ENCODE measurements at places on chromosomes 4 and X.
A peak's percentile ranks its signal among the peaks of the same experiment; 100 is the strongest.

GRCh38 chr4:87932718-87933141 lies 42.8 kb upstream of the SPP1 start:
- DNase-seq, result no peak

DNA sequence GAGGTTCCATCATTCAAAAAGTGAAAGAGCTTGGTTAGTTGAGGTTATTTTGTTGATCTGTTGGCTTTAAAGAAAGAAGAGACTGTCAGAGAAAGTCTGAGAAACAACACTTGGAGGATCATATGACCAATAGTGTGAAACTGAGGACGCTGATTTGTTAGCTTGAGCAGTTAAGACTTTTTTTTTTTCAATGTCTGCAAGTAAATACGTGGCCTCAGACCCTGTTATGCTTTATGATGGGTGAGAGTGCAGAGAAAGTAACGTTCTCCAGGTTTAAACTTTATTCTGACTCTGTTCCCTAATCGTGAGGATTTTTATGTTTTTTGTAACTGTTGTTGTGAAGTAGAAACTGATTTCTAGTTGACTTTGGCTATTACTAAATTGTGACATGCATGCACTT lies 45.9 kb downstream of the GAB1 start:
- no peak for DNase-seq

DNA sequence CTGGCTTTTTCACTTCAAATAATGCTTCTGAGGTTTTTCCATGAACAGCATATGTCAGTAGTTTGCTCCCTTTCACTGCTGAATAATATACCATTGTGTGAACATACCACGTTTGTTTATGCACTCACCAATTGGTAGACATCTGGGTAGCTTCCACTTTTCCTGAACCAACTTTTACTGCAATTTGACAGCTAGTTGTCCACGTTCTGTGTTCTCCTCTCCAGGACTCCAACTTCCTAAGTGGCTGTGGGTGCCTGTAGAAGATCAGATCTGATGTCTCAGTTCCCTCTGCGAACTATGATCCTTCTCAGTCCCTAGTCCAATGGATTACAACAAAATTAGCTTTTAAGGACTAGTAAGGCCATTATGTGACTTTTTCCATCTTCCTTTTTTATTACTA lies 64.7 kb upstream of the PTCHD1 start:
- DNase-seq, result no peak

- DNase-seq, result peak; percentile 46
Measured at GRCh38 chr4:88005076-88005475, 2.4 kb upstream of the PKD2 start.

GRCh38 chr4:139619644-139620043 lies 46.0 kb upstream of the MGST2 start:
- DNase-seq, result no peak

GRCh38 chrX:100083211-100083610 lies 326.9 kb downstream of the PCDH19 start:
- no peak for DNase-seq

DNA sequence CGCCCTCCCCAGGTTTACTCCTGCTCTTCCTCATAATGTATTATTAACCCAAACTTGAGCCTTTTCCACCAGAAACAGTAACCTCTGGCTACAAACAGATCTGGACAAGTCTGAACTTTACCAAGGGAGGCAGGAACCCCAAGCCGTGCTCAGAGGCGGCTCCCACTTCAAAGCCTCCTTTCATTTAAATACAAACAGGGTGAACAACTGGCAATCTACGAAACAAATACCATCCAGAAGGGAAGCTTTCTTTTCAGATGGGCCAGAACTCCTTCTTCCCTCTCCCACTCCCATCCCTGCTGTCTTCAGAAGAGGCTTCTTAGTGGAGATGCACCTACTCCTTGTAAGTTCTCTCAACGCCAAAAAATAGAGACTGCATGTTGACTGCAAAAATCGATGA lies 2.1 kb upstream of the GPC4 start:
- no peak for DNase-seq

GRCh38 chr4:30245140-30245539 lies 475.0 kb upstream of the PCDH7 start:
- DNase-seq, result no peak

GRCh38 chrX:2862404-2862803 lies 33.7 kb downstream of the GYG2 start:
- no peak for DNase-seq

DNA sequence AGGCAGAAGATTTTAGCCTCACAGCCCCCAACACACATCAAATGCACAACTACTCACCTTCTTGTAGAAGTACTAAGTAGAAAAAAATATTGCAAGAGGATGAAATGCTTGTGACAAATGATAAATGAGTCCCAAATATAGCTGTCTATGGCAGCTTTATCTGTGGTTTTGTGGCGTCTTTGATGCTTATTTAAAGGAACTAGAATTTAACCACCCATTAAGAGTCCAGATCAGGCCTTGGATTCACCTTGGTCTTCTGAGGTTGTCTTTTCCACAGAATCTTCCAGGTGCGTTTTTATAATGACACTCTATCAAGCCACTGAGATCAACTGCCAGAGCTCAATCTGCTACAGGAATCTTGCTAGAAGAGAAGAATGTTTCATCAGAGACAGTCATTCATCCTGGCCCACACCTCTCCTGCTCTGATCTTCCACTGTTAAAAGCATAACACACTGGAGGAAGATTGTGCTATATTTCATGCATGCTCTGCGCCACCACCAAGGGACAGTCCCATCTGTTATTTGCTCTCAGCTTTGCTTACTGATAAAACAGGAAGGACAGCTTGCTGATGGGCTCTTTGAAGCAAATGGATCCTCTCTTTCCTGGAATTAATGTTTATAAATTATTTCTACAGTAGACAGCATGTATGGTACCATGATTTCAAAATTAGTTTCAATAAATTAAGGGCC lies 144.1 kb downstream of the SLC7A11 start:
- DNase-seq, result no peak

- DNase-seq, result no peak
Measured at GRCh38 chrX:46341767-46342322, 203.4 kb downstream of the ZNF674 start.

DNA sequence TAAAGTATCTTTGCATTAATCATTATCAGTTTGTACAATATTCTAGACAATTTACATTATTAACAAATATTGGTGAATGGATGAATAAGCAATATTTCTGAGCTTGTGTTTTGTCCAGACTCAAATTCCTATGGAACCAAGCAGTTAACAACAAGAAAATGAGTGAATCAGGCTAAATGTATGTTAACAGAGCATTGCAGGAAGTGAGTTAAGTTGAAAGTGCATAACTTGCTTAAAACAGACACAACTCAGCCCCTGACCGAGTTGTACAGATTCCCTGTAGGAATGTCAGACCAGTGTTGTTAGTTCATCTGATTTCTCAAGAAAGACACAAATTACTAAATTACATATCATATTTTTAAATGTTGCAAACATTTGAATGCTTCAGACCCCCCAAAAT lies 23.7 kb upstream of the CSN1S1 start:
- DNase-seq, result no peak

DNA sequence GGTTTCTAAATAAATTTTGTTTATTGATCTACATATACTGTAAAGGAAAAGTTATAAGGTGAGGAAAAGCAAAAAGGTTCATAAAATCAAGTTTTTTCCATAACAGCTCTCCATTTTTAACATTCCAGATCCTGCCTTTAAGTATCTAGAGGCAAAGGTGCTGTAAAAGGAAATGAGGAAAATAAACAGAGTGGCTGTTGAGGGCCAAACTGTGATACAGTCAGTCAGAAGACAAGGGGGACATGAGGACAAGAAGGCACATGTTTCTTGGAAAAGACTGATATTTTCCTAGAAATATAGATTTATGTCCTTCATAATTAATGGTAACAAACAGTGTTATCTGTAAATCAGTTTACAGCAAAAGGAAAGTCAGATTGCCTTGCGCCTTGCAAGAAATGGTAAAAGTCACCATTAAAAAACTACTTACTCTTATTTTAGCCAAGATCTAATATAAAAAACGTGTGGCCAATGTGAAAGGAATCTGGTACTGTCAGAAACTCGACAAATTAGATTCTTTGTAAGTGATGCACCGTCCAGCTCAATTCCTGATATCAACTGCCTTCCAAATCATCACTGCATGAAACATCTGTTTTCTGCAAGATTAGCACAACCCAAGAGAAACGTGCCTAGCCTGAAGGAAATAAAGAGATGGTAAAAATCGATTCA lies 34.0 kb upstream of the VEGFD start:
- no peak for DNase-seq

GRCh38 chr4:104860238-104861123 lies 286.2 kb upstream of the TET2 start:
- DNase-seq, result peak; percentile 46

DNA sequence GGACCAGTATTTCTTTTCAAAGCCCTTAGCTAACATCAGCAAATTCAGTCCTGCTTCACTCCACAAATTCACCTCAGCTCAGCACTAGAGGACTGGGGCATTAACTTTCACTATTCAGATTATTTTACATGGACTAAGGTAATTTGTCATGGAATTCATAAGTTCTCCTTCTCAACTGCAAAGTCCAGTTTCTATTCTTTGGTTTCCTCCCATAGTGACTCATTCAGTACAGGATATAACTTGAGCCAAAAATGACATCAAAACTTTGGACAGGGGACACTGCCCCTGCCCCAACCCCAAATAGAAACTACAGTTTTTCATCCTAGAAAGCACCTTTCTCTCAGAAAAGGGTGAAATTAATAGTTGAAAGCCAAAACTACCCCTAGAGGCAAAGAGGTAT lies 52.7 kb downstream of the COX7B2 start:
- DNase-seq, result no peak

- no peak for DNase-seq
Measured at GRCh38 chr4:101944649-101945048, 154.1 kb downstream of the BANK1 start.

DNA sequence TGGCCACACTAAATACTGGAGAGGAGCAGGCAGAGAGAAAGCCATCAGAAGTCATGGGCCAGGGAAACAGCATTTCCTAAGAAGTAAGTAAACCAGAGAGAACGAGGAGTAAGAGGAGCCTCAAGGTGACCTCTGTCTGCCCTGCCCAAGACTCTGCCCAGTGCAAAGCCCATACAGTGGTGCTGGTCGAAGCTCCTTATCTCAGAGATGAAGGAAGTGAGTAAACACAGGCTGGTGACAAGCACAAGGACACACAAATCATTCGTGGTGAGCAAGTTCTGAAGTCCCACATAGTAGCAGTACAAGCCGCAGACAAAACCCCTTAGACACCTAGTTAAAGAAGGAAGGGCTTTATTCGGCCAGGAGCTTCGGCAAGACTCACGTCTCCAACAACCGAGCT lies 62.7 kb downstream of the DCTD start:
- no peak for DNase-seq

GRCh38 chrX:47746446-47746845 lies 87.5 kb upstream of the UXT start:
- no peak for DNase-seq

GRCh38 chr4:101345596-101346350 lies 1.6 kb downstream of the PPP3CA start:
- DNase-seq, result peak; percentile 88

DNA sequence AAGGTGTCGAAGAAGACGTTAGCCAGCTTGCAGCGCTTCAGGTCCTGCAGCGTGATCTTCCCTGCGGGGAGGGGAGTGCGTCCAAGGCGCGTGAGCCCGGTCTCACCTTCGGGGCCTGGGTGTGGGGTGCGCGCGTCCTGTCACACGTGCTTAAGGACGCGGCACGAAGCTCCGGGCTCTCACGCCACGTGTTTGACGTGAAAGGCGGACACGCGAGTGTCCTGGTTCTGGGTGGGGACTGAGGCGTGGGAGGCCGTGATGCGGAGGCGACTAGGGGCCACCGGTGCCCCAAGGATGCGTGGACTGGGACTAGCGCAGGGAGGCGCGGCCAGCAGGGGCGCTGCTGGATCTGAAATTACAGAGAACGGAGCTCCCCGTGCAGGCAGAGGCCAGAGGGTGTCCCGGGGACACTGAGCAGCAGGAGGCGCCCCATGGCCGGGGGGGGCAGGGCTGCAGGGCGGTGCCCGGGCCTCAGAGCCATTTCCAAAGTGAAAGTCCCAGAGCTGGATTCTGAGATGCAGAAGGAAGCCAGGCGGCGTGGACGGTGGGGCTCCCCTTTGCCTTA lies 20.3 kb upstream of the GTPBP6 start:
- no peak for DNase-seq

GRCh38 chr4:119730671-119730950 lies 102.0 kb upstream of the PDE5A start:
- DNase-seq, result no peak

GRCh38 chr4:36128689-36129088 lies 115.6 kb downstream of the ARAP2 start:
- DNase-seq, result no peak

DNA sequence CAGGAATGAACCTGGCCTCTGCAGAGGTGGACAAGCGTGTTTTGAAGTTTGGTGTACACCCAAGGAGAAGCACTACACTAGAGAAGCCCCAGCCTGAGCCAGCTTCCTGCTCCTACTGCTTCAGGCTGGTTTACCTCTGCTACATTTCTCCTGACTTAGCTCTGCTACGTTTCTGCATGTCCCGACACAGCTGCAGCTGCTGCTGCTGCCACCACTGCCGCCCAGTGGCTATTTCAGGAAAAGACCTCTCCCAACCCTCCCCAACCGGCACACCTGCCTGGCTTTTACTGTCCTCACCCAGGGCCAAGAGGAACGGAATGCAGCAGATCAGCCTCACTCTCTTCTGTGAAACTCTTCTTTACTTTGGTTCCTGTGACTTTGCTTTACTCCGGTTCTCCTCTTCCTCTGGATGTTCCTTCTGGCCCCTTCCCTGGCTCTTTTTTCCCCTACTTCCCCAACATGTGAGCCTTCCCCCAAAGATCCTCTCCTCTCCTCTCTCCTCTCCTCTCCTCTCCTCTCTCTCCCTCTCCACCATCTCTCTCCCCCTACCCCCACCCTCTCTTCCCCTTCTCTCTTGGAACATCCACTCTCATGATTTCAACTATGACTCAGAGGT lies 3.1 kb upstream of the P2RY4 start:
- DNase-seq, result peak; percentile 16

- no peak for DNase-seq
Measured at GRCh38 chrX:69130439-69130838, 34.8 kb downstream of the PJA1 start.

- DNase-seq, result no peak
Measured at GRCh38 chr4:6886886-6887285, 22.7 kb upstream of the TBC1D14 start.

- DNase-seq, result no peak
Measured at GRCh38 chr4:68011684-68012083, 48.4 kb upstream of the TMPRSS11A start.

- no peak for DNase-seq
Measured at GRCh38 chrX:17397074-17397473, 22.1 kb downstream of the NHS start.

DNA sequence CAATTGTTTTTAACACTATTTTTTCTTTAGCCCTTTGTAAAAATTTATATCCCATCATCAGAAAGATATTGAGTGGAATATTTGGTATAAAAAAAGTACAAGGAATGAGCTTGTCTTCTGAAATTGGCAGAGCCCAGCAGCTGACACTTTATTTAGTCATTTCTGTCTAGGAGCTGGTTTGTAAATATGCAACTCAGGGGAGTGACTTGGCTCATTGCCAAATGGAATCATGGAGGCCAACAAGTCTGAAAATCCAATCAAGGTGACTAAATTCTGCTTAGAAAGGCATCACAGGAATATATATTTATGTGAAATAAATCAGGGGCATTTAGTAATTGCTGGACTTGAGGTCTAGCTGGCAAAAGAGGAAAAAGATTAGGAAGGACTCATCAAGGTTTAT lies 74.4 kb downstream of the OTC start:
- DNase-seq, result no peak

- DNase-seq, result no peak
Measured at GRCh38 chr4:183989931-183990330, 84.8 kb downstream of the STOX2 start.
